ENCODE measurements at places on chromosomes 1 and 21.

DNA sequence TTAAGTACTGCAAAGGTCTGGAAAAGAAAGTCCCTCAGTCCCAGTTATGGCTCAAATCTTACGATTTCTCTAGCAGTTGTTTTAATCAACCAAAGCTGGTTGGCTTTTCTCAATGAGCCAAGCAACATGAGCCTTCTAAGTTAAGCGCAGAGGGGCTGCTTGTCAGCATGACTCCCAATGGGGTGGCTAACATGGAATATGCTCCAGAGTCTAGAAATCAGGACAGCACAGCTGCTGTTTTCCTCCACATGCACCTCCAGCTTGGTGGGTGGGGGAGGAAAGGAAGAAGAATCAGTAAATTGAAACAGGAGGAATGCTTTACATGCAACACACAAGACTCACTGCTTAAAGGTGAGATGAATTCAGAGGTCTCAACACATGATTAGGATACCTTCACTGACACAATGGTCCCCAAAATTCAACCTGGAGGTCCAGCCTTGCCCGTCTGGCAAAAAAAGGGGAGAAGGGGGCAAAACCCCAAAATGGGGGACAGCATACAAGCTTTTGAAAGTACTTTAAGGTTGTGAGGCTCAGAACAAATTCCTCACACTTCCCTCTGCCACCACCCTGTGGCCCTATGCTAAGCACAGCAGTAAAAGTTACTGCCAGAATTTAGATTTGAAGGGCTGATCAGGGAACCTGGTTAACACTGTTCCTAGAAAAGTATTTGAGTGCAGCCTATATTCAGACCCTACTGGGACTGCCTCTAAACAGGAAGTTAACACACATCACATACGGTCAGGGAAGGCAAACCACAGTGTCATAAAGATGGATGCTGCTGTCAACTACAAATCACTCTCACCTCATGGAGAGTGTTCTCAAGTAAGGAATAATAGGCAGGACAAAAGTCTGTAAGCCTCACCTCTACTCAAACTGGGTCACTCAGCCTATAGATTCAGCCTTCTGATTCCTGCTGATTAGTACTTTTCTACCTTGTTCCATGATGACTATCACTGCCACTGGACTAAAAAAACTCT is 2.6 kb downstream of the GATAD2B start:
- no peak for DNase-seq

DNA sequence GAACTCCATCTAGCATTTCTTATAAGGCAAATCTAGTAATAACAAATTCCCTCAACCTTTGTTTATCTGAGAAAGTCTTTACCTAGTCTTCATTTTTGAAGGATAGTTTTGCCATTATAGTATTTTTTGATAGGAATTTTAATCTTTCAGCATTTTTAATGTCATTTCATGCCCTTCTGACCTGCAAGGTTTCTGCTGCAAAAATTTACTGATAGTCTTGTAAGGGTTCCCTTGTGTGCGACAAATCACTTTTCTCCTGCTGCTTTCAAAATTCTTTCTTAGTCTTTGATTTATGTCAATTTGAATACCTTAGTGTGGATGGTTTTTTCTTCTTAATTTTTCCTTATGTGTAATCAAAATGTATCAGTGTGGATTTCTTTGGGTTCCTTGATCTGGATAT is 297.5 kb upstream of the FAM78B start:
- no peak for DNase-seq

- no peak for DNase-seq
Observed at GRCh38 chr1:190852611-190853010, 374.9 kb upstream of the BRINP3 start.

DNA sequence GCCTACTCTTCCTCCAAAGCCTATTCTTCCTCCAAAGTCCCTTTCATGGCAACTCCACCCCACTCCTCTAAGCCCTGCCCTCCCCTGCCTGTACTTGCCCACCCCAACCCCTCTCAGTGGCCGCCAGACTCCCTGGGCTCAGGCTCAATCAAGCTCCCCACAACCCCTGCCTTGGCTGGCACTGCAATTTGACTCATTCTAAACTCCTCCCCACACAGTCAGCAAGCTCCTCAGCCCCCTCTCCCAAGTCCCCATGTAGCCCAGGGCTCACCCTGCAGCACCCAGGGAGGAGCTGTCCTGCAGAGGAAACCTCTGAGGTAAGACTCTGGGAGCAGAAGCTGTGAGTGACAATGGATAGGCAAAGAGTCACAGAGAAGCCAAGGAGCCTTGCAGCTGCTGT is 3.6 kb upstream of the VSIG8 start:
- no peak for DNase-seq

- DNase-seq: no peak
Observed at GRCh38 chr1:54477153-54477561, 70.9 kb upstream of the ACOT11 start.

DNA sequence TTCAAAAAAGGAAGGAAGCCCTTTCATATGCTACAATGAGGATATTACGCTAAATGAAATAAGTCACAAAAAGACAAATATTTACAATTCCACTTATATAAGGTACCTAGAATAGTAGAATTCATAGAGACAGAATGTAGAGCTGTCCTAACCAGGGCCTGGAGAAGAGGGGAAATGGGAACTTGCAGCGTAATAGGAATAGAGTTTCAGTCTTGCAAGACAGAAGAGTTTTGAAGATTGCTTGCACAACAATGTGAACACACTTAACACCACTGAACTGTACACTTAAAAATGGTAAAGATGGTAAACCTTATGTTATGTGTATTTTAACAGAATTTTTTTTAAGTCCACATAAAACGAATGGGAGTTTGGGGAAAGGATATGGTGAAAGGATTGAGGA is 2.9 kb downstream of the CD1B start:
- DNase-seq: no peak

DNA sequence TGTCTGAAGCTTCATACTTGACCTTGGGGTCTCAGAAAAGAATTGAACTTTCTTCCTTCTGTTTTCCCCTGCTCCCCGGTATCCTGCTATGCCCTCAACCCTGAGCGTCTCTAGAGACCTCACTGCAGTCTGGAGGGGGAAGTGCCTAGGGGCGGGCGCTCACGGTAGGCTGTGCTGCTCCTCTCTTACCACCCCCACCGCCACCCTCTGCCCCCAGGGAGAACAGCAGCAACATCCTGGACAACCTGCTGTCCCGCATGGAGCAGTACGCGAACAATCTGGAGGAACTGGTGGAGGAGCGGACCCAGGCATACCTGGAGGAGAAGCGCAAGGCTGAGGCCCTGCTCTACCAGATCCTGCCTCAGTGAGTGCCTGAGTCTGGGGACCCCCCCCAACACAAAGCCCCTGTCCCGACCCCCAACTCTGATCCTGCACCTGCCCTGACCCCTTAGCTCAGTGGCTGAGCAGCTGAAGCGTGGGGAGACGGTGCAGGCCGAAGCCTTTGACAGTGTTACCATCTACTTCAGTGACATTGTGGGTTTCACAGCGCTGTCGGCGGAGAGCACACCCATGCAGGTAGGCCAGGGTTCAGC is 10.3 kb downstream of the NPR1 start:
- no peak for DNase-seq

- no peak for DNase-seq
Observed at GRCh38 chr1:67322442-67322841, 14.8 kb downstream of the IL12RB2 start.

DNA sequence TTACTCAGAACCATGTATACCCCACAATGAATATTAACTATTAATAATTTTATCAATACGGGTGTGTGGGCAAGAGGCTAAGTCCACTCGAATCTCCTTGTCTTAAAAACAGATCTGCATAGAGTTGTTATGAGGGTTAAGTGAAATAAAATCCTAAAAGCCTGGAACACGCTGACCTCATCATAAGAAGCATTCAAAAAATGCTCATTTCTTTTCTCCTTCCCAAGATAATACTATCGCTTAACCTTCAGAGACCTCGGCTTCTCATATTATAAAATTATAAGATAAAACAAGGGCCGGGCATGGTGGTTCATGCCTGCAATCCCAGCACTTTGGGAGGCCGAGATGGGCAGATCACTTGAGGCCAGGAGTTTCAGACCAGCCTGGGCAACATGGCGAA is 35.1 kb downstream of the LPAR3 start:
- no peak for DNase-seq

DNA sequence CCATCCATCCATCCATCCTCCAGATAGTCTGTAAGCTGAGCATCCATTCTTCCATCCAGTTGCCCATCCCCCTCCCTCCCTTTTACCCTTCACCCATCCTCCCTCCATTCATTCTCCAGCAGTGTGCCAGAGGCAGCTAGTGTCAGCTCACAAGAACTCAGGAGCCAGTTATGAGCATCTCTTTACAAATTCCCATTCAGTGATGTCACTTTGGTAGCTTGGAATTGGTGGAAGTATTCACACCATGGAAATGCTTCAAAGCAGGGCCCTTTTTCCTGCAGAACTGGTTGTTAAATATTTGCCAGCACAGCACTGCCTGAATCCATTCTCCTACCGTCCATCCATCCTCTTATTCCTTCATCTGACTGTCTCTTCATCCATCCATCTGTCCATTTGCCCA is 72.5 kb downstream of the ARHGEF10L start:
- DNase-seq: no peak

GRCh38 chr21:44833663-44834062 is 15.8 kb upstream of the SUMO3 start:
- no peak for DNase-seq

- DNase-seq: no peak
Observed at GRCh38 chr21:44737706-44738354, 26.5 kb upstream of the TSPEAR start.

DNA sequence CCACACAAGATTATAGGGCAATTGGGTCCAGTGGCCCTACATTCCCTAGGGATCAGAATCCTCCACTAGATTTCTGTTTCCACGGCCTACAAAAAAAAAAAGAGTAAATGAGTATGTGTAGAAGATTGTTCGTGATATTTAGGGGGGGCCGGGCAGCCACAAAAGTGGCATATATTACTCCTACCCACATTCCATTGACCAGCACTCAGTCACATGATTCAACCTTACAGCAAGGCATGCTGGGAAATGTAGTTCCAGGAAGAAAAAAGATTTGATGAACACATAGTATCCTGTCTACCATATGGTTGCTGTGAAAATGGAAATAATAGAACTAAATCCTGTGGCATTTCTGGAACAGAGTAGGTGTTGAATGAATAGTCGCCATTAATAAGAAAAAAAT is 43.4 kb upstream of the GJB5 start:
- no peak for DNase-seq

DNA sequence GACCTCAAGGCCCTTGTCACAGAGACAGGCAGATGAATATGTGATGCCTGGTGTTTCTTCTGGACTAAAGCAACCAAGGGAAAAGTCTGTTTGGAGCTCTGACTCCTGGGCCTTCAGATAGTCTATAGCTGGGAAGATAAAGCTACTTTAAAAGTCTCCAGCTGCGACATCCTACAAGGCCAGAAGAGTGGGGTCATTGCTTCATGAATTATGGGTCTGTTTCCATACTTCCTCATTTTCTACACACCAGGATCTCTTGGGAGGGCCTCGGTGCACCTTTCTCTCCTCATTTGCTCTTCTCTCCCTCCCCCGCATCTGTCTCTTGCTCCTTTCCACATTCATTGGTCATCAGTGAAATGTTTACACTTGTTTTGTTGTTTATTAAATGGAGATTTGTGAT is 44.8 kb downstream of the SYT2 start:
- no peak for DNase-seq

DNA sequence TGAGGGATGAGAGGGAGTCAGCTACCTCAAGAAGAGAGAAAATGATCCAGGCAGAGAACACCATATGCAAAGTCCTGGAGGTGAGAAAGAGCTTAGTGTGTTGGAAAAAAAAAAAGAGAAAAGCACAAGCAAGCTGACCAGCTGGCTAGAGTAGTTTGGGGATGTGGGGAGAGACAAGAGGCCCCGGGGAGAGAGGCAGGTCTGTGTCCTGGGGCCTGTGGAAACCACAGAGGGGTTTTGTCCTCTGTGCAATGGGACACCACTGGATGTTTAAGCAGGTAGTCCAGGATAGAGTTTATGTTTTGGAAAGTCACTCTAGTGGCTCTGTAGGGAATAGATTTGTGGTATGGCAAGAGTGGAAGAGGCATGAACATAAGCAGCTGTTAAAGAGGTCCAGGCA is 14.4 kb upstream of the CHI3L1 start:
- DNase-seq: no peak

DNA sequence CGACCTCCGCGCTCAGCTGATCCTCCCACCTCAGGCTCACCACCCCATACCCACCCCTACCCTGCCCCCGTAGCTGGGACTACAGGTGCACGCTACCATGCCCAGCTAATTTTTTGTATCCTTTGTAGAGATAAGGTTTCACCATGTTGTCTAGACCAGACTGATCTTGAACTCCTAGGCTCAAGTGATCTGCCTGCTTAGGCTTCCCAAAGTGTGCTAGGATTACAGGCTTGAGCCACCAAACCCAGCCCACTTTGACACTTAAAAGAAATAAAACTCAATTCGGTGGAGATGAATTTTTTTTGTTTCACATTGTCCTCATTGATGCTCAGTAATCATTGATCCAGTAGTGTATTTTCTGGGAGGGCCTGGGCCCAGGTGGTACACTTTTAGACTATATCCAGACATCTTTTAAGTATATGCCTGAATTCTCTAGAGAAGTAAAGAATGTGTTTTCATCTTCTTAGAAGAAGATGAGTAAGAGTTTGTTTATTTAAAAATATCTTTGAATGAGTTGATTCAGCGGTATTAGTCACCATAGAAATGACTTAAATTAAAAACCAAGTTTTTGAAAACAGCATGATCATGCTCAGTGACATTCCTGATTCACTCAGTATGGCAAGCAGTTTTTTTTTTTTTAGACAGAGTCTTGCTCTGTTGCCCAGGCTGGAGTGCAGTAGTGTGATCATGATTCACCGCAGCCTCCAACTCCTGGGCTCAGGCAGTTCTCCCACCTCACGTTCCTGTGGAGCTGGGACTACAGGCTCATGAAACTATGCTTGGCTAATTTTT is 57.8 kb downstream of the EPB41 start:
- DNase-seq: no peak

GRCh38 chr21:28454564-28455252 is 538.0 kb downstream of the LTN1 start:
- no peak for DNase-seq

DNA sequence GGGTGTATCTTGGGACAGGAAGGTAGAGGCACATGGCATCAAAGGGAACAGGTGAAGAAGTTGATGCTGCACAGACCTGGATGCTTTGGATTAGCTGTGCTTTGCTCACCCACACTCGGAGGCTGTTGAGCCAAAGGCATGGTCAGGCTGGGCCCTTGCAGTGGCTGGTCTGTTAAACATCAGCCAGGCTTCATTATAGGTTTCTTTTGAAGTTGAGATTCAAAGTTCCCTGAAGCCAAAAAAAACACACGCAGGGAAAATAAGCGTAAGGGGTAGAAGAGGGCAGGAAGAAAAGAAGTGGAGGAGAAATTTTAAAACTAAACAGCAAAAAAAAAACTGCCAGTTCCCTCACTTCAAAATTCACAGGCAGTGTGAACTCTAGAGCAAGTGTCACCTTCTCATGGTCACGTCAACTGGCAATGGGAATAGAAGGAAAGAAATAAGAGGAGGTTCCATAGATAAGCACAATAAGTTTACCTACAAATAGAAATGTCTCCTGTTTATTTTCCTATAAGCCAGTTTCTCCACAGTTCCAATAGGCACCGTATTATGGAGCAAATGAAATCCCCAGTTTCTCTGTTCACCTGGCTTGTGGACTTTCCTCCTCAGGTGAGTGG is 139.5 kb downstream of the PAPPA2 start:
- no peak for DNase-seq

GRCh38 chr1:185207170-185207569 is 50.2 kb downstream of the SWT1 start:
- DNase-seq: no peak
